Stimulated activated CD8-positive, alpha-beta memory T cell treated with anti-CD3 and anti-CD28 coated beads, Interleukin-4, amount 100 ng/mL, for 1 hour (primary cell): ENCODE measurements at places on chromosomes 3 and 15.

DNA sequence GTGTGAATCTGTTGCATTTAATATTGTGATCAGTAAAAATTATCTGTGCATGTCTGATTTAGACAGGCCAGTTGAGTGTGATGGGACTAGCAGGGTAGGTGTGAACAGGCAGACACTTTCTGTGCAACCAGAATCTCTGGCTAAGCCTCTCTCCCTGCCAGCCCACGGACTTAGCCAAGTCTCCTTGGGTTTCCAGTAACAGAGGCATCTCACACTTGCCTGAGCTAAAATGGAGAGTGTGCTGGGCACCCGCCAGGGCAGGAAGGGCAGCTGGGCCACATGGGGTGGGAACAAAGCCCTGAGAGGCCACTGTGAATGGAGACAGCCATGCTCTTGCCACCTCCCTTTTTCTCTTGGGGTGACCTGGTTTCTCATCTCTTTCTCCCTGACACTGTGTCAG, 12.5 kb upstream of the RPS27L start:
- DNase-seq, result no peak

GRCh38 chr3:152638707-152639450, 196.1 kb upstream of the P2RY1 start:
- DNase-seq, result no peak

DNA sequence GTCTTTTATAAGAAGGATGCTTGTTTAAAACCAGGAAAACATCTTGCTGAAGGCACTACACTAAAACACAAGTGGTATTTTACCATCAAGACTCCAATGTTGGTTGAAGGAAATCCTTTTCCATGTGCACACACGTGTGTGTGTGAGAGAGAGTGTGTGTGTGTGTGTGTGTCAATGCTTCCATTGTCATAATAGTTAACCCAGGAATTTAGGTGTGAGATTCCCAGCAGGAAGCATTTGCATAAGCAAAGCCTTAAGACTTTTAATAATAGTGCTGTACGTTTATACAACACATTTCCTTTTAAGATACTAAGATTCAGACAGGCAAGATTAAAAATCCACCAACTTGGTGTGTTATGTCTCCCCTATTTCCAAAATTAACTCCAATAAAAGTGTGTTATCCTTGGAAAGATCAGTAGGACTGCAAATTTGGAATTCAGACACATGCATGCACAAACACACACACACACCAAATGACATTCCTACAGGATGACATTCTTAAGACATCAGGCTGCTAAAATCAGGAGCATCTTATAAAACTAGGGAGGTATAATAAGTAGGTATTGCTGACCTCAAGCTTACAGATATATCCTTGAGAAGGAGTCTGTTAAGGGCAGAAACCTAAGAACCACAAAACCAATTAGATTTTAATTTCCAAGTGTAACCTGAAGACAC, 18.3 kb downstream of the LMCD1 start:
- DNase-seq, result no peak

DNA sequence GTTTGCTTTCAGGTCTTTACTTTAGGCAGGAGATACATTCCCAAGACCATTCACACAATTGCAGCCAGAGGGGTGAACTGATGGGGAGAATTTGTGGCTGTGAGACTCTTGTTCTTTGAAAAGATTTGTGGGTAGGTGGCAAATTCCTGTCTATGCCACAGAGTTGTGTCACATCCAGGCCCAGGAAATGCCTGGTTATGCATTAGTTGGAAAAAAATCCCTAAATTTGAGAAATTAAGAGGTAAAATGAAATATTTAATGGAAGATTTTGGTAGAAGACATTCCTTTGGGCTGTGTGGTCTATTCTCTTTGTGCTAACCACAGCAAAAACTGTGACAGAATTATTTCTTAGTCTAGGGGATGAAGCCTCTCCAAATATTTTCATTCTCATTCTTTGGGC, 28.8 kb downstream of the SAMMSON start:
- no peak for DNase-seq

DNA sequence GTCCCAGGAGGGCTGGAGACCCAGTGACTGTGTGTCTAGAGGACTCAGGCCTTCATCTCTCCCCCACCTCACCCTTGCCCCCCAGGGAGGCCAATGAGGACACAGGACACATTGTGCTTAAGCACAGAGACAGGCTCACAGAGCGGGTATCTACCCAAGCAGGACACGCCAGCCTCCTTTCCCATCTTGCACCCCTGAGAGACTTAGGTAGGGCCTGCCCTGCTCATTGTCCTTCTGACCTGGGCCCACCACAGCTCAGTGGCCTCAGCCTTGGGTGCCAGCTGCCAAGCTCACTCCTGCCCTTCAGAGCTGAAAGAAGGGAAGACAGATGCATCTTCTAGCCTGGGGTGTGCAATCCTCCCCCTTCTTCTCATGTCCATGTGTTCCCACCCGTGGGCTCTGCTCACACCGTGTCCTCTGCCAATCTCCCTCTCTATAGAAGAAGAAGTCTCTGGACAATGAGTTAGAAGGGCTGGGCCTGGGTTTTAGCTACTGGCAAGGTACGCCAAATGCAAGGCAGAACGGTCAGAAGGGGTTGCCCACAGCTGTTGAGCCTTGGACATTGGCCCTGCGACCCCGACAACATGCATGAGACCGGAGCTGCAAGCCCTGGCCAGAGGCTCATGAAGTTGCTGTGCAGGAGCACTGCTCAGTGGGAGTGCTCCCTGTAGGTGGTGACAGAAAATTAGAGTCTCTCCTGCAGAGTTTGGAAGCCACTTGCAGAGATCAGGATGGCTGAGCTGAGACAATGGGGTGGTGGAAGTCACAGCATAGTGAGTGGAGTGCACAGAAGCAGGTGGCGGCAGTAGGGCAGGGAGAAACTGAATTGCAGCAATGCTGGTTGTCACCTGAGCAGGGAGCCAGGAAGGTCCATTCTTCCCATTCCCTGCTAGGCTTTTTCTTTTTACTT, 32.8 kb downstream of the ACSBG1 start:
- no peak for DNase-seq

- no peak for DNase-seq
Observed at GRCh38 chr3:30602946-30603345, 3.5 kb upstream of the TGFBR2 start.

DNA sequence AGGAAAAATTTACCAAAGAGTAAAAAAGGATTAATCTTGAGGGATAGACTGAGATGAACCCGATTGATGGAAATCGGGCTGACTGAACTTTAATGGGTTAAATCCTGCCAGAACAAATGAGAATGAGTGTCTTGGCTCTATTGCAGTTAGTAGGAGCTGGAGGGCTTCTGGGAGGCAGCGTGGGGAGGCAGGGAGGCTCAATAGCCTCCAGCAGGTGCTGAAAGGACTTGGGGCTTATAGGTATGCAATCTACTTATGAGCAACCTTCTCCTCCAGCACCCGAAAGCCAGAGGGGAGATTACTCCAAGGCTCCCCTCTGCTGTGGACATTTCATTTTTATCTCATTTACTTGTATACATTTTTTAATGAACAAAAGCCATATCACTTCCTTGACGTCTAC, 1.0 kb upstream of the CRYBG3 start:
- no peak for DNase-seq

GRCh38 chr3:135141160-135141559, 346.1 kb downstream of the EPHB1 start:
- no peak for DNase-seq

- DNase-seq, result no peak
Observed at GRCh38 chr15:89401631-89402517, 67.2 kb upstream of the POLG start.

DNA sequence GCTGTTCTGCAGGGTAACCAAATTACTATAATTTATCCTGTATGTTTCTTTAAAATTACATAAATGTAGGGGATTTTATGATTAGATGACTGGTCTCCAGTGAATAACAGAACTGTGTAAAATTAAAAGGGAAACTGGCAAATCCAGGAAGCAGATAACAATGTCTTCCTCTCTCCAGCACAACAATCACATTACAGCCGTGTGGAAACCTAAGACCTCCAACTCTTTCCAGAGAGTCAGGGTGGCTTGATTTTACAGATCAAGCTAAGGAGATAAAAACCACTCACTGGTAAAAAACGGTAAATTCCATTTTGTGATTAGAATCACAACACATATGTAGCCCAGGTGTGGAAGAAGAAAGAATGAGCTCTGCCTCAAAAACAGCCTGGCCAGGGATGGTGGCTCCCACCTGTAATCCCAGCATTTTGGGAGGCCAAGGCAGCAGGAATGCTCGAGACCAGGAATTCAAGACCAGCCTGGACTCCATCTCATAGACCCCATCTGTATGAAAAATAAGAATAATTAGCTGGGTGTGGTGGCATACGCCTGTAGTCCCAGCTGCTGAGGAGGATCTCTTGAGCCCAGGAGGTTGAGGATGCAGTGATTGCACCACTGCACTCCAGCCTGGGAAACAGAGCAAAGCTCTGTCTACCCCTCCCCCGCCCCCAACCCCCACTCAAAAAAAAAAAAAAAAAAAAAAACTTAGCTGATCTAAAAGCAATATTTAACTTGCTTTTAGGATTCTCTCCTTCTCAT, 29.0 kb downstream of the IL17RD start:
- DNase-seq, result no peak

GRCh38 chr15:40070166-40070557, 31.2 kb upstream of the SRP14 start:
- no peak for DNase-seq

- DNase-seq, result no peak
Observed at GRCh38 chr3:11084677-11085076, 69.6 kb upstream of the HRH1 start.

- no peak for DNase-seq
Observed at GRCh38 chr15:35980719-35981118, 434.8 kb upstream of the DPH6 start.

- DNase-seq, result no peak
Observed at GRCh38 chr3:101325393-101326134, 5.2 kb upstream of the IMPG2 start.

GRCh38 chr3:48695393-48695753, 9.7 kb upstream of the NCKIPSD start:
- DNase-seq, result no peak

- no peak for DNase-seq
Observed at GRCh38 chr3:45227071-45227820, 1.2 kb upstream of the TMEM158 start.

DNA sequence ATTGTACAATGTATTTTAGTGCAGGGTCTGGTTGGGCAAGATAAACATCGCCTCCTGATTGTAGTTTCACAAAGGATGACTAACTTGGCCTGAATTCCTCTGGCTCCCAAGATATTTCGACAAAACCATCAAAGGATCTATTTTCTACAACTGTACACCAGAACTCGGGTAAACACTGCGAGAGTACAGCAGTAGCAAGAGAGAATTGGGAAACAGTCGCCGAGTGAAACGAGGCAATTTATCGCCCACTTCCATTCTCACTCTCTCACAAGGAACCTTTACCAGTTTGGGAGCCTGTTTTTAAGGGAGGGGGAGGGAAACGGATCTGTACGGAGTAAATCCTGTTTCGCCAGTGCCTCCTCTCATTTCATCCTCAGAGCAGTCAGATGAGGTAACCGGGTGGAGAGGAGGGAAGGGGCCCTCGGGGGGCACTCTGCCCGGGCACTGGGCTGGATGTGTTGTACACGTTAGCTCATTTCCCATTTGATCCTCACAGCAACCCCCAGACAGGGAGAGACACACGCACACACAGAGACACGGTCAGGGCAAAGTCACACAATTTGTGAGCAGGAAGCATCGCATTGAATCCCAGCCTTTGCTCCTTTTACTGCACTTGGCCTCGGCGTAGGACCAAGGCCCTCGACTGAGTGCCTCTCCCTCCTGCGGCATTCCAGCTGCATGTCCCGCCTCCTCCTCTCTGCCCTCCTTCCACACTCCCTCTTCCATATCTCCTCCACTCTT, 120.1 kb downstream of the LIPC start:
- no peak for DNase-seq

GRCh38 chr15:68278595-68279405, 1.3 kb downstream of the FEM1B start:
- no peak for DNase-seq

GRCh38 chr3:4314688-4315087, 11.5 kb downstream of the SETMAR start:
- DNase-seq, result no peak

- DNase-seq, result no peak
Observed at GRCh38 chr3:162348912-162349311, 852.3 kb downstream of the OTOL1 start.

GRCh38 chr15:93250950-93251349, 161.9 kb upstream of the RGMA start:
- DNase-seq, result no peak

DNA sequence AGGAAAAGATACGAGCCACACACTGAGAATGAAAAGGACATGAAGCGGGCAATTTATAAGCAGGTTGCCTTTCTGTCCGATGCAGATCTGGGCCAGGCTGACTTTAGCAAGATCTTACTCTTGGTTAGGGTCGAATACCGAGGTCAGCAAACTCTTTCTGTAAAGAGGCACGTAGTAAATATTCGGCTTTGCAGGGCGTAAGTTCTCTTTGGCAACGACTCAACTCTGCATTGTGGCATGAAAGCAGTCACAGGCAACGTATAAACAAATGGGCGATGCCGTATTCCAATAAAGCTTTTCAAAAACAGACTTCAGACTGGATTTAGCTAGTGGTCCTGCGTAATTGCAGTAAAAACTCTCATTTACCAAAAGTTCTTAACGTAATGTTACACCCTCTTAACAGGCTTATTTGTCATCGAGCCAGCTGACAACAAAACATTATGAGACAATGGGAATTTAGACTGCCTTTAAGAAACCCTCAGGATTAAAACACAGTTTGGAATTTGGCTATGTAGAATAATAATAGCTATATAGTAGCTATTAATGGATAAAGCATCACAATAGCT, 13.1 kb upstream of the RPL35A start:
- no peak for DNase-seq

- no peak for DNase-seq
Observed at GRCh38 chr3:37991109-37991508, 523 bp downstream of the VILL start.

DNA sequence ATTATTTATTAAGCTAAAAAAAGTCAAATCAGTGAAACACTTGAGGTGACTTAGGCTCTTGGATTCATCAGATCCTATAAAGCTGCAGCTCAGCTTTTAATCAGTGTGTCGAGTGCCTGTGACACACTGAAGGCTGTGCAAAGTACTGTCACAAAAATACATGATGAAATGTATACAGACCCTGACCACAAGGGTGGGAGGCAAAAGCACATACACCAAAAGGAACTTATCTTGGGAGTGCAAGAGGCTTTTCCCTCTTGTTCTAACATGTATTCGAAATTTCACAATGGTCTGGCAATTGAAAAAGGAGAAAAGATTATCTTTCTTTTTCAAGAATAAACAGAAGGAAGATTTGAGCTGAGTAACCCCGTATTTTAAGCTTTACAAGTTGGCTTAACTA, 35.9 kb downstream of the VGLL4 start:
- DNase-seq, result no peak

- DNase-seq, result no peak
Observed at GRCh38 chr3:129890891-129891290, 2.6 kb downstream of the TMCC1 start.

DNA sequence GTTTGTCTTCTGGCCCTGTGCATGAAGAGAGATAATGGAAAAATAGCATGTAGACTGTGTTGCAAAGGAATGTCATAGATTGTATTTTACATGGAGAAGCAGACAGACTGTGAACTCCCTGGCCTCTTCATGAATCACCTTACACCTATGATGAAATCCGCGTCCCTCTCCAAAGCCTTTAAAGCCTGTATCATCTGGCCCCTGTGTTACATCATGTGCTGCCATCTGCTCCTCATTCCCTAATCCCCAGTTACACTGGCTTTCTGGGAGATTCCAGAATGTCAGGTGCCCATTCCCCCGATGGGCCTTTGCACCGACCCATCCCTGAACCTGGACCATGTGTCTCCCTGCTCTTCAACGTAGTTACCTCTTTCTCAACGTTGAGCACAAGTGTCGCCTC, 190.8 kb downstream of the ADAMTSL3 start:
- DNase-seq, result no peak
